ENCODE measurements at places on chromosomes 3 and 15.

- DNase-seq = no peak
Observed at GRCh38 chr3:31193429-31193828, 299.0 kb upstream of the GADL1 start.

DNA sequence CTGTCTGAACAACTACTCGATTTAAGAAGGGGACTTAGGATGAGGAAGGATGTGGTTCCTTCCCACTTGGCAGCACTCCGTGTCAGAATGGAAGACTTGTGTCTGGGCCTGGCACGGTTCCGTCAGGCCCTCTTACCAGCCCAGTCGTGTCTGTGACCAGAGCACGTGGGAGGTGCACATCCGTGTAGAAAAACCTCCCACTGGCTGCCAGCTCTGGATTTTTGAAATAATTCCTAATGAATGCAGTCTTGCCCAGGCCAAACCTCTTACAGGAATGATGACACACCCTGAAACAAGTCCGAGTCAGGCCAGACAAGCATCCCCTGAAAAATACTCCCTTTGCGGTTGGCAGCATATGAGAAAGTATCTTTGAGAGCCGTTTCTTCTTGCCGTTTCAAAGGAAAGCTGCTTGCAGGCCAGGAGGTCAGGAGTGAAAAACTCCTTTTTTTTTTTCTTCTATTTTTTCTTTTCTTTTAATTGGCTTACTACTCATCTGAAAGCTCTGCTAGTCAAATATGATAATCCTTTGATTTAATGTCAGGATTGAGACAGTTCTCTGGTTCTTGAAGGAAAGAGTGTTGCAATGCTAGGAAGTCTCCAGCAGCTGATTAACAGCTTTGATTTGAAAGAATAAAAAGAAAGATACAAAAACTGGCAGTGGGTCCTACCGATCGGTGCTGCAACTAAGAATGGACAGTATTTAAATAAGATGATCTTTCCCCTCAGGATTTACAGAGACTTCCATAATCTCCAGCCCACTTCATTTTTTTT lies 19.8 kb downstream of the IL1RAP start:
- DNase-seq = no peak

GRCh38 chr3:158631981-158632380 lies 12.3 kb upstream of the GFM1 start:
- no peak for DNase-seq

DNA sequence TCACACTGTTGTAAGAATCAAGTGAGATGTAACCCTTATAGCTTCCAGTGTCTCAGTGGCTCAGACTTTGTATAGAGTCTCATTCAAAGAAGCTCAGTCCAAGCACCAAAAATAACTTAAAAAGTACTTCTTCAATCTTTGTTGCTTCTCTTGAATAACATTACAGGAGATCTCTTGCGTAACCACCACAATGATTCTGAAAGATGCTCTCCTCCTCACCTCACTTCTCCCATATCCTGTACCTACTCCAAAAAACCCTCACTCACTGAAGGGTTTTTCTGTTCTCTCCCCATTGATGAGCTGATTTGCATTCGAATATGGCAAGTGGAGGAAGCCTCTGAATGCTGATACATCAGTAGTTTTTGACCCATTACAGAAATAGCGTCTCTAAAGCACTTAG lies 39.4 kb upstream of the MRPS22 start:
- no peak for DNase-seq

- DNase-seq = no peak
Observed at GRCh38 chr3:190360228-190360627, 27.7 kb upstream of the CLDN16 start.

GRCh38 chr3:81723732-81724313 lies 37.6 kb downstream of the GBE1 start:
- DNase-seq = no peak

- no peak for DNase-seq
Observed at GRCh38 chr15:69380100-69380725, 33.9 kb upstream of the KIF23 start.
